ENCODE measurements at places on chromosomes 11 and 22.

- DNase-seq = no peak
These were observed 20.7 kb downstream of the DIXDC1 start for GRCh38 chr11:111957663-111958444.

- DNase-seq = peak; percentile 45
These were observed at the start of gene CRYAB for GRCh38 chr11:111911563-111912401. Gene CRYAB, minus strand, starts transcription at chr11:111911770. Its CDS starts 46 bp downstream, at chr11:111911724.

- DNase-seq = no peak
These were observed 44.5 kb downstream of the HIRA start for GRCh38 chr22:19387038-19387437.

DNA sequence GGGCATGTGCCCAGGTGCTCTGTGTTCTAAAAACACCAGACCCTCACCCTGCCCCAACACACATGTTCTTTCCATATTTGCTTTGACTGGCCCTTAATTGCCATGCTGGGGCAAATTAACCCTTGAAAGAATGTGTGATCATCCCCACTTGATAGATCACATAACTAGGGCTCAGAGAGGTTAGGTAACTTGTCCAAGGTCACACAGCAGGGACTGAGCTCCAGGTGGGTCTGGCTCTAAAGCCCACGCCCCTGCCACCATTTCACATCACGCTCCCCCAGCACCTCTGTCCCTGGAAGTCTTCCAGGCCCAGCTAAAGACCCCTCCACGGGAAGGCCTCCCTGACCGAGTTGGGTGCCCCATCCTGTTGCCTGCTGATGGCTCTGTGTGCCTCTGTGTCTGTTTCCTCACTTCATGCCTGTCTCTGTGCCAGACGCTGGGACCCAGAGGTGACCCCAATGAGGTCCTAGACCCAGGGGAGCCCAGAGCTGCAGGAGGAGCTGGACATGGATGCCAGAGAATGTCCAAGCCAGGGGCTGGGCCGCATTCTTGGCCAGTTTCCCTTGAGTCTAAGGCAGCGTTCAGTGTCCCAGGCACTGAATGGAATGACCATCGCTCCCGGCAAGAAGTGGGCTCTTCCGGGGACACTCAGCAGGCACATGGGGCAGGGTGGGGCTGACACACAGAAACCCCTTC lies 79.7 kb downstream of the MYO7A start:
- no peak for DNase-seq

DNA sequence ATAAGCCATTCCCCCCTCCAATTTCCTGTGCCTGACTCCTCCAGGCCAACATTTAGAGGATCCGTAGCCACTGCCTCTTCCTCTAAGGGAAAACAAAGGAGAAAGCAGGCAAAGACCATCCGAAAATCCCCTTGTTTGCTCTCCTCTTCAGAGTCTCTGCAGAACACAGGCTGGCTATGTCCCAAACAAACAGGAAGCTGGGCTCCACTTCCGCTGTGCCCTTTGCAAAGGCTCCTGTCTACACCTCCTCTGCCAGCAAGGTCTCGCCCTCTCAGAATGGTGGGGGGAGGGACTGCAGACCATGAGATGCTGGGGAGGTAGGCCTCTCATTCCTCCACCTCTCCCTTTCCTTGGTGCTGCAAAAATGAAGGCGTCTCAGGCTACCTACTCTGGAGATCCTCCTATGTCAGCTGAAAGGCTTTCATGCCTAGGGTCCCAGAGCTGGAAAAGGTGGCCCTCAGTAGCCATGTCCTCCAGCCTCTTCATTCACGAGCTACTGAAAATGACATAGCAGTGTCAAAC lies 596.2 kb downstream of the BUD13 start:
- no peak for DNase-seq

GRCh38 chr11:66595245-66595904 lies 2.4 kb downstream of the CCS start:
- no peak for DNase-seq

DNA sequence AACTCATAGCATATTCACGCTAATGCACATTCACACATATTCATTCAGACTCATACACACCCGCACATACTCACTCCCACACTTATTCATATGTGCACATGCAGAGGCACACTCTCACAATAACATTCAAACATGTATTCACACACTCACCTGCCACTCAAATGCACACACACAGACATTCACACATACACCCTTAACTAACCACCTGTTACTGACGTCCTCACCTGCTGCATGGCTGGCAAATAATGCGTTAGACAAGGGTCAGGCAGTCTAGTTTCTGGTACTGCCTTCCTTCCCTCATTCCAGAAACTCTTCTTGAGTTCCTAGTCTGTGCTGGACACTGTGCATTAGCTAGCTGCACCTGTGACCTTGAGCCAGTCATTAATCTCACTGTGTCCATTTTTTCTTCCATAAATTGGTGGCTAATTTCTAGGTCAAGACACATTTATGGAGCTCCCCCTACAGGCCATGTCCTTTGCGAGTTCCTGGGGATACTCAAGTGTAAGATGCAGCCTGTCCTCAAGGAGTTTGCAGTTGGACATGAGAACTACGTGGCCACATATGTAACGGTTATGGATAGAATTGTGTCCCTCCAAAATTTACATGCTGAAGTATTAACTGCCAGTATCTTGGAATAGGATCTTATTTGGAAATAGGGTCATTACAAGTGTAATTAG lies 34.5 kb upstream of the SEZ6L start:
- DNase-seq = peak; percentile 25

- peak; percentile 59 for DNase-seq
These were observed 62.5 kb upstream of the FGF3 start for GRCh38 chr11:69881467-69882269.

DNA sequence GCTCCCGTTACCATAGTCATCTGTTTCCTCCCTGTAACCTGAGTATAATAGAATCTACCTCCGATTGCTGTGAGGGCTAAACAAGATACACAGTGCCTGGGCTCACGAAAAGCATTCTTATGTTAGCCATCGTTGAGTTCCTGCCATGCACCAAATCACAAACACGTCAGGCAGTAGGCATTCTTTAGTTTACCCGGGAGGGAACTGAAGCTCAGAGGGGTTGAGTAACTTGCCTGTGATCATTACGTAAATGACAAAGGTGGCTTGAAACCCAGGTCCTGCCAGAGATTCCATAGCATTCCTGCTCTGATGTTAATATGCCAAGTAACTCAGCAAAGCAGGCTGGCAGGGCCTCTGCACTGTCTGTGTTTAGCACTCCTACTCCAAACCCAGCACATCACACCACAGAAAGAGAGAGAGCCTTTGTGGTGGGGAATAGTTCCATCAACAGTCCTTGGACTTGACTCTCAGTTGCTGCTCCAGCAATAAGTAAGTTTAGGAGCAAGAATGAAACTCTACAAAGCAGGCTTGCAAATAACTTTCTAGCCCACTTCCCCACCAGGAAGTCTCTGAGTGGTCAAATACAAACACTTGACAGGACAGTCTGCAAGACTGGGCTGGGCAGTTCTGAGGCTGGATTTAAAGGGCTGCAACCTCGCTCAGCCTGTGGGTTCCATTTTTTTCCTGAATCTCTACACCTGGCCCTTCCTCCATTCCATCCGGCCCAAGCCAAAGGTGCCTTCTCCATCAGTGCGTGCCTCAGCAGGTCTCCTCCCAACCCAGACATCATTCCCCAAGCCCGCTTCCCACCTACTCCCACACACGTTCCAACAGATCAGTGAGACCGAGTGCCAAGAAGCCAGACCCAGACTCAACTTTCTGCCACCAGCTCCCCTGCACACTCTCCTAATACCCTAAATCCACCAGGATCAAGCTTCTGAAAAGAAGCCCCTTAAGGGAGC lies 1.1 kb downstream of the SCN2B start:
- no peak for DNase-seq
